ENCODE measurements at places on chromosomes 1 and 21. TPM values are rescaled to one million over a fixed set of nuclear protein-coding genes. Genes with fewer than 3 reads are reported as not detected.

- no peak for DNase-seq
These were observed 696.6 kb upstream of the BRINP3 start for GRCh38 chr1:191174298-191174697.

GRCh38 chr1:238861342-238862066, 524.9 kb upstream of the CHRM3 start:
- DNase-seq = no peak

ICOSLG gene
- 1.7 TPM for polyA plus RNA-seq

DNA sequence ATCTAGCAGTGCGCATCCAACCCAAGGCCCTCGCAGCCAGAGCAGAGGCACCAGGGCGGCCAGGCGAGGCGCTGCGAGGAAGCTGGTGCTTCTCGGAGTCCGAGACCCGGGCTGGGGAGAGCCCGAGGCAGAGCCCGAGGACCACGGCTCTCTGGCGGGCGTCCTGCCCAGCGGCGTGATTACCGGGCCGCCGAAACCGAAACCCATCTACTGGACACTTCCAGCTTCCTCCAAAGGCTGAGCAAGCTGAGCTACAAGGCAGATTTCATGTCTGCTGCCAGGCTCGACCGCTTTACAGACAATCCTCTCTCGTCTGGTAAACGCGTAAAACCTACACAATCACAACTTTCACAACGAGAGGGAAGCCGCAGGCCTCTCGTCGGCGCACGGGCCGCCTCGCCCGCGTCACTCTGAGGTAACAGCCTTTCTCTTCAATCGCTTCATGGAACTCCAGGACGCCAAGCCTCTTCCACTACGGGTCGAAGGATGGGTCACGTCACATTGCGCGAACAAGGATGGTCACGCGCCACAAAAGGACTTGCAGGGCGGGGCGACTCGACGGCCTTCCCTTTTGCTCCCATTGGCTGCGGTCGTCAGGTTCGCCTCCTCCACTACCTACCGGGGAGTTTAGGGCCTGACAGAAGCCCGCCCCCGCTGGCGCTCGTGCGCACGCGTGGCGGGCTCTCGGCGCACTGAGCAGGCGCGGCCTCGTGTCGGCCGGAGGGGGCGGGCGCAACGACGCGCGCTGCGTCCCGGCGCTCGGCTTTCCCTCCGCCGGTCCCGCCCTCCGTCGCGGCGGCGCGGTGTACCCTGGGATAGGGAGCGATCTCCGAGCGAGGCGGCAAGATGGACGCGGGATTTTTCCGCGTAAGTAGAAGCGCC, at the start of gene SRRM1:
Gene SRRM1 (plus strand): TSS at position 822 of the 882 bp plus-strand sequence. CDS start 25 bp downstream, at position 847.
- DNase-seq = peak; percentile 100

OR2T2 gene
- not detected for polyA plus RNA-seq

DNA sequence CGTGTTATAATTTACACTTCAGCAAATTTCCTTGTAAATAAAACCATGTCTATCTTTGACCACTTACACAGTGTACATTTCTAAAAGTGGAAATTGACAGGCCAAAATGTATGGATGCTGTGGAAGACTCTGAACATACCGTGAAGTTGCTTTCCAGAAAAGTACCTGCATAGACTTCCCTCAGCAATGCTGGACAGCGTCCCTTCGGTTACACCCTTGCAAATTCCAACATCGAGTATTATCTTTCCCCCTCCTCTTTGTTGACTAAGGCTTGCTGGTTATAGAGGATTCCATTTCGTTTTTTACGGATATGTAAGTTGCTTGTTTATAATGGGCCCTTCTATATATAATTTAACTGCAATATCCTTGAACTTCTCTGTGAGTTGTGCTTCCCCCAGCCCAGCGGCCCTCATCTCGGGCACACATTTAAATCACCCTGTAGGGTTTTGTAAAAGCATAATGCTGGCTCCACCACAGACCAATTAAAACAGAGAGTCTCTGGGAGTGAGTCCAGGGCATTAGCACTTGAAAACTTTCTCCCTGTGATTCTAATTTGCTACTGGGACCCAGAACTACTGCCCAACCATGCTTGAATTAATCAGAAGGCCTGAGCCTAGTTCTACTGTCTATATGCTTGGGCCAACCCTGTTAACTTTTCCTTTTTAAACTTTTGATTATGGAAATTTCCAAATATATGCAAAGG, 230.3 kb downstream of the GRIK3 start:
- no peak for DNase-seq

GRCh38 chr1:46180082-46180616, 3.9 kb upstream of the P3R3URF start:
- DNase-seq = no peak
